IMR-90 (cell line): ENCODE measurements at places on chromosomes 6 and 20. TPM values are rescaled to one million over a fixed set of nuclear protein-coding genes. Genes with fewer than 3 reads are reported as not detected.
A peak's percentile ranks its signal among the peaks of the same experiment; 100 is the strongest.

- no peaks in the 10 kb centered on the region for H3K36me3 ChIP-seq
- H3K27me3 ChIP-seq, result no peaks in the 10 kb centered on the region
- DNase-seq, result peak; percentile 62
- H3K4me3 ChIP-seq, result no peak overlapping the region
- no peak overlapping the region for H3K27ac ChIP-seq
These were observed 43.7 kb downstream of the TMEM200A start for GRCh38 chr6:130409418-130410100.

- H3K4me1 ChIP-seq, result peaks cover 27% of the 10 kb centered on the region
- peak overlapping the region; percentile 3; the same call in 1 of the 2 replicates for H3K4me3 ChIP-seq
- DNase-seq, result peak; percentile 72
- peaks cover 18% of the 10 kb centered on the region; the same call in 1 of the 2 replicates for H3K36me3 ChIP-seq
- H3K27ac ChIP-seq, result peak overlapping the region; percentile 42; the same call in 1 of the 2 replicates
These were observed 21.1 kb upstream of the FBXO9 start for GRCh38 chr6:53044071-53044470.

- DNase-seq, result no peak
- no peak overlapping the region for H3K27ac ChIP-seq
- no peaks in the 10 kb centered on the region for H3K36me3 ChIP-seq
- no peaks in the 10 kb centered on the region for H3K27me3 ChIP-seq
These were observed 14.3 kb upstream of the PIM1 start for GRCh38 chr6:37155394-37156312.

DNA sequence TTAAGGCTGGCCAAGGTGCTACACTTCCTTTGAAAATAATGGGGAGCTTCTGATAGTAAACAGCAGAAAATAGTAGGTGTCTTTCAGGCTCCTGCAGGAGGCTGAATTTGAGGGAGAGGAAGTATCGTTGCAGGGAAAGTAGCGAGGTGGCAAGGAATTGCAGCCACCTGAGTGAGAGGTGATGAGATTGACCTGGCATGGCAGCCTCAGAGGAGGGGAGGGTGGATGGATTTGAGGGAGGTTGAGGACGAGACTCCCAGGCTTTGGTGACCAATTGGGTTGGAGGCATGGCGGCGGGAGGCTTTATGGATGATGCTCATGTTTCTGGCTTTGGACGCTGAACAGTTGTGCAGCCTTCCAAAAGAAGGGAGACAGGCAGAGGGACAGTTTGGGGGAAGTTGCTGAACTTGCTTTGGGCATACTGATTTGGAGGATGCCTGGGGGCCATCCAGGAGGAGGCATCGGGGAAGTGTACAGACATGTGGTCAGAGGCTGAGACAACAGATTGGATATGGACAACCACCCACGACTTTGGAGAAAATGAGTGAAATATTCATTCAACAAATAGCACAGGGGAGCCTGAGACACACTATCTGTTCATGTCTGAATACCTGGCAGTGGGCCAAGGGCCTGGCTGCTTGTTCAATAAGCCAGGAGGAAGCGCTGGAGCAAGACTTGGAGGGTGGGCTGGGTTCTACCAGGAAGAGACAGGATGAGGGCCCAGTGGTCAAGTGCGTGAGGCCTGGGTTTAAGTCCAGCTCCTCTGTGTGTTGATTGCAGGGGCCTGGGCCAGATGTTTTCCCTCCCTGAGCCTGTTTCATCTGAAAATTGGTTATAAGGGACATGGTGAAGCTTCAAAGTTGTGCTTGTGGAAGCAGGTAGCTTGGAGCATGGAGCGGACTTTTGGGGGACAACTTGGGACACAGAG, 113.2 kb downstream of the CEBPB start:
- H3K36me3 ChIP-seq, result no peaks in the 10 kb centered on the region
- H3K27ac ChIP-seq, result peak overlapping the region; percentile 91
- DNase-seq, result peak; percentile 85

DNA sequence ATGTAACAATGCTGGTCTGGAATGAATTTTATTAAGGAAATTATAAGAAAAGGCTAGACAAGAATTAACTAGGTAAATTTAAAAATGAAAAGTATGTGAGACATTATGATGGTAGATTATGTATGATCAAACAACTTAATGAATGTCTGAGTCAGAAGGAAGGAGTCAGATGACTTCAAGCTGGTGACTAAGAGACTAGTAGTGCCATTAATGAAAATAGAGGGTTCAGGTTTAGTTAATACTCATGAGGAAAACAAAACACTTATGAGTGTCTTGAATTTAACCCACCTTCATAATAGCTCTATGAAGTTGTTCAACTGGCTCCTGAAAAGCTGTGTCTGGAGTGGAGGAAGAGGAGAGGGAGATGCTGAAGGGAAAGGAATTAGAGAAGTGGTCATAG, 256.3 kb downstream of the ADGRB3 start:
- no peaks in the 10 kb centered on the region for H3K27me3 ChIP-seq
- no peak overlapping the region for H3K4me3 ChIP-seq
- no peak overlapping the region for H3K27ac ChIP-seq
- no peak for DNase-seq
- H3K36me3 ChIP-seq, result no peaks in the 10 kb centered on the region

The HLA-DPA1 gene
- not detected in 2 replicates for total RNA-seq
